Heart left ventricle (tissue), 16 donors: ENCODE measurements at places on chromosomes 11 and 22. TPM values are rescaled to one million over a fixed set of nuclear protein-coding genes. Genes with fewer than 3 reads are reported as not detected.

GRCh38 chr11:86243396-86243795 is 1.2 kb upstream of the EED start:
- no peak for DNase-seq

ZBTB3 gene
- 3.7 TPM for polyA plus RNA-seq

TMEM191C gene
- polyA plus RNA-seq = 0.35 TPM

TMEM191B gene
- 0.65 TPM for polyA plus RNA-seq
